ENCODE measurements at places on chromosomes 12 and 14. TPM values are rescaled to one million over a fixed set of nuclear protein-coding genes. Genes with fewer than 3 reads are reported as not detected.

GRCh38 chr14:75636100-75636692 lies 24.5 kb downstream of the ERG28 start:
- DNase-seq, result no peak

DNA sequence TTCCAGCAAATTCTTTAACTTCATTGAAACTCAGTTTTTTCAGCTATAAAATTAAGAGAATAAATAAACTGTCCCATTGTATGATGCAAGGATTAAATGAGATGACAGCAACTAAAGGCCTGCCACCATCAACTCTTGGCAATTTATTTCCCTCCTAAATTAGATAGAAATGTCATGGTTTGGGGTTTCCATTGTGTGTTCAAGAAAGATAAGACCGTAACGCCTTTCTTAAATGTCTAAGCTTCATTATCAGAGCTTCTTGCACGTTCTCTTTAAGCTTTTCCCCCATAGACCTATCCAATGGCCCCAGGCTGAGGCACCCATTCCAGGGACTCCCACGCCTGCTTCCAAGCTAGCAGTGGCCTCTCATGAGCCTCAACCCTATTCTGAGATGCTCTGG lies 281.9 kb downstream of the CACNA1C start:
- no peak for DNase-seq

DNA sequence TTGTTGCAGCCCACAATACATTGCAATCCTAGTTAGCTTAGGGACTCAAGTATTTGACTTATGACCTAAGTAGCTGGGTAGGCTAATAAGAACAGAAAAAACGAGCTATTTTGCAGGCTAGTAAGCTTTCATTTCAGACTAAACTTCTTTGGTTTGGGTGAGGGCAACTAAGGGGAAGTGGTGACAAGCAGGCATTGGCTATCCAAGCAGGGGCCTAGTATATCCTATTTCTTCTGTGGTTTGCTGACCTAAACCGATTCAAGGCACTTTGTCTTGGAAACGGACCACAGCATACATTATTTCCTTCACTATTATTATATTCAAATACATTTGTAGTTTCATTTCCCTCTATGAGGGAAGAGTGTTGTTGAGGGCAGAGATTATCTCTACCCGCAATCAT lies 21.6 kb upstream of the SLC5A8 start:
- no peak for DNase-seq

- no peak for DNase-seq
These were observed 208.8 kb upstream of the EEA1 start for GRCh38 chr12:93137656-93138612.

DNA sequence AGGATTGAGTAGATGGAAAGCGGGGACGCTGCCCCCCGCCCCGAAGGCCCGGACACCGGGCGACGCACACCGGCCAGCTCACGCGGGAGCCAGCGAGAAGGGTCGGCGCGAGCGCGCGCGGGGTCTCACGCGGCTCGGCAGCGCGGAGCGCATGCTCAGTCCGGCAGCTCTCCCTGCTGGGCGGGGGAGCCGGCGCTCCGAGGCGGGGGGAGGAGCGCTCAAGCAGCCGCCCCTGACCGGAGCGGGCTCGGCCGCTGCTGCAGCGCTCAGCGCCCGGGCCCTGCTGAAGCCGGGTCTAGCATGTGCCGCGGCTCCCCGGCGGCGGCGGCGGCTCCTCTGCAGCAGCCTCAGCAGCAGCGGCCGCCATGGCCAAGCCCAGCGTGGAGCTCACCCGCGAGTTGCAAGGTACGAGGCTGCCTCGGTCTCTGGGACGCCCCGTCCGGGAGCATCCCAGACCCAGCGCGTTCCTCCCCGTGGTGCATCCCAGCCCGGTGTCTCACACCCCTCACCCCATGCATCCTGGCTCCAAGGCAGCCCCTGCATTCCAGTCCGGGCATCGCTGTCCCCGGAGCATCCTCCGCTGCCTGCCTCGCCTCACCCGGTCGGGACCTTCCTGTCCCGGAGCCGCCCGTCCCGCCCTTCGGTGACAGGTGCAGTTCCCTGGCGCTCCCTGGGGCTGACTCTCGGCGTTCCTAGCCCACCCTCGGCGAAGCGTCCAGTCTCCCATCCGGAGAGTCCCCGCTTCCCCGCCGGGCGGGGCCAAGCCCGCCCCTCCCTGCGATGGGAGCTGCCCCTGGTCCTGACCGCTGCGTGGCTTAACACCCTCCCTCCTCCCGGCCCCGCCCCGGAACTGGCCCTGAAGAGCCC lies at the start of gene CARMIL3:
Gene CARMIL3, plus strand, starts transcription at position 221 of the 867 bp plus-strand sequence. Its CDS starts 145 bp downstream, at position 366.
- DNase-seq, result peak; percentile 80

DNA sequence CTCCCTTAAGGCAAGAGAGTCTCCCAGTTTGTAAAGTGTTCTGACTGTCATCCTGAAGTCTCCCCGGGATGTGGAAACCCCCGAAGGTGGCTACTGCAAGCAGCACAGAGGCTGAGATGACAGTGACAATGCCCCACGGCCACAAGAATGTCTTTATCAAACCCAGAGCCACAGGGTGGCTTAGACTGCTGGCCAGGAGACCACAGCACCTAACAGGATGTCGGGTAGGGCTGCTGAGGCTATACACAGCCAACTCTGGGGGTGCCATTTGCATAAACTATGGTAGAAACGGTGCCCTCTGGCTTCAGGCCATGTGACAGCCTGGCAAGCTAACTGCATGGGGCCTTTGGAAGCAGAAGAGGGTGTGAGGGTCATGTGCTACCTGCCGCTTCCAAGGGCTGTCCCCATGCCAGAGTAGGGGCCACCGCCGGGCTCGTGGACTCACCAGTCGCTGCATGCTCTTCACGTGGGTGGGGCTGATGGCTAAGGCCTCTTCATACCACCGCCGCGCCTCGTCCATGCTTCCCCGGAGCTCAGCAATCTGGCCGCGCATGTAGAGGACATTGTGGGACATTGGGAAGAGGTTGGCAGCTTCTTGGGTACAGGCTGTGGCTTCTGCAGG lies 180.9 kb downstream of the CALM1 start:
- peak; percentile 75 for DNase-seq

DNA sequence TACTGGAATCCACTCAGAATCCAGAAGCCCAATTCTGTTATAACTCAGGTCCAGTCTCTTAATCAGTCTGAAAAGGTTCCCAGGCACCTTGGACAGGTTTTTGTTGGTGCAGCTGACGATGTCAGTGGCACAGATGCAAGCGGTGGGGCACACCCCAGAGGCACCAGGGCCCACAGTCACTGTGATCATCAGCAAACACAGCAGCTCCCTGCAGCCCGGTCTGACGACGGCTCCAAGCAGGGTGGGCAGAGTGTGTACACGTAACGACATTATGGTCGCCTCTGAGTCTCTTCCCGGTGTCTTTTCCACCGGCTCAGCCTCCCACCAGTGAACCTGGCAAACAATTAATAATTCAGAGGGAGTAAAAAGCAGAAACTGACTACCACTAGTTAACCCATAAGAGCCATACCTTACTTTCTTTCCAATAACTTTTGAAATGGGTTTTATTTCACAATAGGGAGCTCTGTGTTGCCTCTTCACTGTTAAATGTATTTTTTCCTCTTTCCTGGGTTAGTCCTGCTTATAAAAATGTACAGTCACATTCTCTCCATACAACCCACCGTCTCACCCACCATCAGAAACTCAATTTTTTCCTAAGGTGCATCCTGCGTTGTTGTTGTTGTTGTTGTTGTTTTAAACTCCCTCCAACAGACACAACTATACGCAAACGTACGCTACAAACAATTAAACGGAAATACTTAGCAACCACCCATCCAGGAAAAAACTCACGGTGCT lies 521 bp upstream of the PCED1B start:
- DNase-seq, result peak; percentile 47

GRCh38 chr14:22200977-22201605 lies 387.9 kb downstream of the DAD1 start:
- no peak for DNase-seq

GRCh38 chr12:95218150-95219133 lies 835 bp downstream of the VEZT start:
- no peak for DNase-seq

- peak; percentile 87 for DNase-seq
These were observed at the start of gene ITGA5 for GRCh38 chr12:54419088-54419887. Gene ITGA5 (minus strand): TSS chr12:54419266. CDS start chr12:54419198, 68 bp downstream.

DNA sequence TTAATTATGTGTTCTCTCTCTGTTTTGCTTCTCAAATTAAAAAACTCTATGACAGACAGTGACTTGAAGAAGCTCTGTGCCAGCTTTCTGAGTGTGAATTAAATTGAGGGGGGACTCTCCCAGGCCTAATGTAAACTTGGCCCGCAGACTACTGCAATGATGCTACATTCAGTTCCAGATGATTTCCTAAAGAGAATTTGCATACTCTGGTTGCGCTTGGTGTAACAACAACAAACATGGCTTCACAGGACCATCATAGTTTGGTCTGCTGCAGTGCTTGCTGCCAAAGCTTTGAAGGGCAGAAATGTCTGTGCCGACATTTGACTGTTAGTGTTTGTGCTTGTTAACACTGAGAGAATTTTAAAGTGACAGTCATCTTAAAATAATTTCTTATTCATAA lies 25.0 kb downstream of the CFAP54 start:
- no peak for DNase-seq

GRCh38 chr12:92070054-92070863 lies 75.4 kb downstream of the BTG1 start:
- no peak for DNase-seq

- no peak for DNase-seq
These were observed 348.3 kb downstream of the GALC start for GRCh38 chr14:87644689-87645088.

- DNase-seq, result no peak
These were observed 63.3 kb downstream of the RASSF3 start for GRCh38 chr12:64673490-64674169.

The TAS2R9 gene
- total RNA-seq, result 0.22 TPM

The KRT80 gene
- total RNA-seq, result not detected

The MRPL42 gene
- total RNA-seq, result 39.9 TPM

The DBX2 gene
- total RNA-seq, result 0.08 TPM

The P2RX7 gene
- total RNA-seq, result 1.7 TPM

The TMEM229B gene
- total RNA-seq, result 2.3 TPM

The DTD2 gene
- 7.0 TPM for total RNA-seq

The TEX52 gene
- not detected for total RNA-seq

The HOXC12 gene
- not detected for total RNA-seq

The EEA1 gene
- total RNA-seq, result 22.1 TPM

The MYH6 gene
- 4,934 TPM for total RNA-seq

The TAS2R19 gene
- total RNA-seq, result 0.51 TPM

The RPS6KA5 gene
- 14.6 TPM for total RNA-seq

The AP4S1 gene
- total RNA-seq, result 6.7 TPM

Data from Right ventricle myocardium superior (tissue), 1 donor.